ENCODE measurements at places on chromosomes 1 and 21.

DNA sequence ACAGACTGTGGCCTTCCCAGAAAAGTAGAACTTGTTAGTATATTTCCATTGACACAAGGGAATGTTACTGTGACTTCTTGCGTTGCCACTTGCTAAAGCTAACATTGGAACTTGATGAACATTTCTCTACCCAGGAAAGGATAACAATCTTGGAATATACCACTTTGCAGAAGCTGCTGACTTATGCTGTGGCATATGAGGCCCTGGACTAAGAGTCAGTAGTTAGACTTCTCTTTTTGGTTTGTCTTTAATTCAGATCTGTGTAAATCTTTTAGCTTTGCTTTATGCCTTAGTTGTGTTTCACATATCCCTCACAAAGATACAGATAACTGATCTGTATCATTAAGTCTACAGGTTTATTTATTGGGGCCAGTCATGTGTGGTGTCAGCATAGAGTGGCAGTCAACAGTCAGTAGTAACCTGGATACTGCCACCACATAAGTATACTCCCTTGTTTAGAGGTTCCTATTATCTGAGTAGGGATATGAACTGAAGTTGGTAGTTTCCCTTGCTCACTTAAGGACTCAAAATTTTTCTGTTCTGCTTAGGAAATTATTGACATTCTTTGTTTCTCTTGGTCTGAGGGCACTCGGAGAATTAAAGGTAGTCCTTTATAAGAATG lies 14.7 kb downstream of the RNF2 start:
- DNase-seq, result no peak

GRCh38 chr1:240362826-240363225 lies 249.1 kb downstream of the GREM2 start:
- no peak for DNase-seq

DNA sequence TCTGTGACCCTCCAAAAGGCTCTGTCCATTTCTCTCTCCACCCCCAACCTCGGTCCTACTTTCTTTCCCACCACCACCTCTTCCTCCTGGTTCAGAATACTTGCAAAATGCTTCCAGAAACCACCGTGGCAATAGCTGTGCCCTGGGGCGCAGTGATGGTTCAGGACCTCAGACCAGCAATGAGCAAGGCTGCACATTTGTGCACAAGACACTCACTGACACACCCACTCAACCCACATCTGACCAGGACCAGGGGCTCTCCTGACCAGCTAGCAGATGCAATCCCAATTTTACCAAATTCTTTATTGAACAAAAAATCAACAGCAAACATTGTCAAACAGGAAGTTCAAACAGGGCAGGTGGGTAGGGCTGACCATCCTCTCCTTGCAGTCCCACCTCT lies 25.7 kb downstream of the SPOCD1 start:
- no peak for DNase-seq

DNA sequence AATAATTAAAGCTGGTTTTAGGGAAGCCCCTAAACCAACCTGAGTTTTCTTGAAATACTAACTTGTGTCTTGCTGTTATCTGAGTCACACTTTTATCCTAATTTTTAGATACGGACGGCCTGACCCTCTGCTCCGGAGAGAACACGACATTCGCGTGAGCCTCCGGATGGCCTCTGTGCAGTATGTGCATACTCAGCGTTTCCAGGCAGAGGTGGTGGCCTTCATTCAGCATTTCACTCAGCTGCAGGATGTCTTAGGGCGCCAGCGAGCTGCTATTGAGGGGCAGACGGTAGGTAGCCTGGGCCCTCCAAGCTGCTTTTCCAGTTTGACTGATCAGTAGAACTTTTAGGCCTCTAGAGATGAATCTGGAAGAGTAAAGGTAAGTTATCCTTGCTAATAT lies 63.6 kb downstream of the VPS13D start:
- no peak for DNase-seq

- no peak for DNase-seq
These were observed 55.9 kb downstream of the GON4L start for GRCh38 chr1:155801149-155801548.

All from stimulated activated CD4-positive, alpha-beta T cell treated with anti-CD3 and anti-CD28 coated beads, Interleukin-1b, Interleukin-23, amount 100 ng/mL, for 48 hours (primary cell).